NCI-H510A treated with DMSO at 0.1 percent for 48 hours (cell line): ENCODE measurements at places on chromosomes 13 and 19.

DNA sequence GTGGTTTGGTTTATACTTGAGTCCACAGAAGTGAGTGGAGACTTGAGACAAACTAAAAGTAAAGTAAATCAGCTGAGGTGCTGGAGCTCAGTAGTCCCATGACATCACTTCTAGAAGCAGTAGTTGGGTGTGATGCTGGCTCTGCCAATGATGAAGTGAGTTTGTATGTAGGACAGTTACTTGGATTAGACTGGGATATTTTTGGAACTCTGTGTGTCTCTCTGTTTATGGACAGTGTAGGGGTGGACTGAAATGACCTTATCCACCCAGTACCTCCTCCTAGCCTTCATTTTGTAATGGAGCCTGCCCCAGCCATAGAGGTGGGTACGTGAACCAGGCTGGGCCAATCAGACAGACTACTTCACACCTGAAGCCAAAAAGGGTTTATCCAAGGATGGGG, 52.2 kb downstream of the POLR1D start:
- DNase-seq, result no peak

DNA sequence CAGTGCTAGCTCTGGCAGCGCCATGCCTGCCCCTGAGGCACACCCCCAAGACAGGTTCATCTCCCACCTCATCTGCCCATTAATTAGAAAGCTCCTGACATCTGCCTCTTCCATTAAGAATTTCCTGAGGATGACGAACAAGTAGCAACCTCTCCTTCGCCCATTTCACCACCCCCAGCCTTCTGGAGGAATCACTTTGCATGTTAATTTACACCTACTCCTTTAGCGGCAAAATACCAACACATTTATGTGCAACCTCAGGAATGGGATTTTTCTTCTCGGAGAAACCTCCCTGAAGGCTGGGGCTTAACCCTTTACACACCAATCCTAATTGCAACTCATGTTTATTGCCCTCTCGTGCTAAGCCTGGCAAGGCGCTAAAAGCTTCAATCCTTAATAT, 13.8 kb downstream of the SLC7A1 start:
- no peak for DNase-seq

- no peak for DNase-seq
These were observed 2714.5 kb upstream of the PCDH20 start for GRCh38 chr13:64130171-64130570.

DNA sequence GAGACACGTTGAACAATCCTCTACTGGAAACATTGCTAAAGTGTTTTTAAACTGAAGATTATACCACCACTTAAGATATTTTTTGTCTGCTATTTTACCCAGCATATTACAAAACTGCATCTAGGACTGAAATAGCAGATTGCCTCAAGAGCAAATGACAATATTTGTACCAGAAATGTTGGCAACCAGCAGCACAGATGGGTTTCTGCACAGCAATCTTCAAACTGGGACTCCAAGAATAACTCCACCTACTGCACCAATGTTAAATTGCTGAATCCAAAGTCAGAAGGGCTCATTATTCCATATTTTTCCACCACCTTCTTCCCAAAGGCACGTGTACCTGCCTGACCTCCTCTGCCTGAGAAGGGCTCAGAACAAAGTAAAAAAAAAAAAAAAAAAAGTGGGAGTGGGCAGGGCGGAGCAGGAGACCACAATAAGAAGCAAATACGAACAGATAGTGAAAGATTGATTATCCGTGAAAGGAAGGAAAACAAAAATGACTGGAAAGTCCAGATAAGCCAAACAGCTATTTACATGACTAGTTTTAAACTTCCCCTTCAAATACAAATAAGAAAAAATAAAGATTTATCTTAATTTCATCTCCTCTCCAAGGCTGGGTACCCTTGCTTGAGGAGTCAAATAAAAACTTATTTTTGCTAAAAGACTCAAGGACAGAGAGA, 79.4 kb downstream of the FOXO1 start:
- no peak for DNase-seq

DNA sequence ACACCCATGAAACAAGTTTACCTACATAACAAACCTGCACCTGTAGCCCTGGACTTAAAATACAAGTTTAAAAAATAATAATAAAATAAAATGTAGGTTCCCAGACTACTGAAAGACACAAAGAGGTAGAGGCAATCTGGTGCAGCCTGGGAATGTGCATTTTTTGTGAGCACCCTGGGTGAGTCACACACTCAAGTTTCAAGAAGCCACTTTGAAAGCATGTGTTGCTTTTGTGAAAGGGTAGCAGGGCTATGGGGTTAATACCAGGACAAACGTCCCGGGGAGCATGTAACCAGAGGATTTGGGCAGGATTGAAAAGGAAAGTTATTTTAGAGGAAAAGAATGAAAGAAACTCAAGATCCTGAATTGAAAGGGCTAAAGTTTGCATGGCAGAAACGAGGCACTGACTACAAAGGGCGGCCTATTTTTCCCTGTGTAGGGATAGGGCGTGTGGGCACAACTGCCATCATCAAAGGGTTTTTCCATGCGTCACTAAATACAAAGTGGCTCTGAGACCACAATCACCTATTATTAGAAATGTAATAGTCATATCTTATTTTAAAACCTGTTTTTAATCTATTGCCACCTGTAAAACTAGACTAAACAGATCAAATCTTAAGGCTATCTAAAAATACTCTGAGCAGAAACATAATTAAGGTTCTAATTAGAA, 314.9 kb downstream of the COG6 start:
- no peak for DNase-seq

DNA sequence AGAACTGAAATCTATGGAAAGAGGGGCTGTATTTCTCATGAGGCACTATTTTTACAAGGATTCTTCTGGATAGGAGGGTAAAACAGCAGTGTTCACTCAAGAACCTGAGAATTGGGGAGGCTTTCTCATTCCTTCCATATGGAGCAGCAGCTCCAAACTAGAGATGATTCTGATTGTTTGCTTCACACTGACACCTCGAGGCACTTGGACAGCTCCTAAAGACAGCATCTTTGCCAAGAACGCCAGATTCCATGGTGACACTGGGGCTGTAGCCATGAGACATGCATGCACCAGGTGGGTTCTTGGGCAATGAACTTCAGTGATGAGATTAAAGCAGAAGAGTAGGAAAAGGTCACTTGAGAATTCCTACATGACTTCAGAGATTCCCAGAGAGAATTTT, 361.5 kb upstream of the HTR2A start:
- DNase-seq, result no peak

- no peak for DNase-seq
These were observed 2.3 kb downstream of the WDR83 start for GRCh38 chr19:12668932-12669269.

DNA sequence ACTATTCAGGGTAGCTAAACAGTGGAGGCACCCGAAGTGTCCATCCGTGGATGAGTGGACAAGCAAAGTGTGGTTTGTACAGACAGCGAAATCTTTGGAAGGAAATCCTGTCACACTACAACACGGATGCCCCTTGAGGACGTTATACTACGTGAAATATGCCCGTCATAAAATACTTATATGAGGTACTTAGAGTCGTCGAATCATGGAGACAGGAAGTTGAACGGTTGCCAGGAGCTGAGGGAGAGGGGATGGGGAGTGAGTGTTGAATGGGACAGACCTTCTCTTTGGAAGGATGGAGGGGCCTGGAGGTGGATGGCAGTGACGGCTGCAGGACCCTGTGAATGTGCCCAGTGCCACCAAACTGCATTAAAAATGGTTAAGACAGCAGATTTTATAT, 11.6 kb downstream of the ATP4B start:
- peak; percentile 6 for DNase-seq
